Hematopoietic multipotent progenitor cell (in vitro differentiated cells): ENCODE measurements at places on chromosomes 11 and 22. TPM values are rescaled to one million over a fixed set of nuclear protein-coding genes. Genes with fewer than 3 reads are reported as not detected.

CEND1 gene
- total RNA-seq: not detected

FAM227A gene
- 1.3 TPM for total RNA-seq

PTGDR2 gene
- total RNA-seq: 12.4 TPM

NLRP10 gene
- not detected for total RNA-seq

UBE4A gene
- total RNA-seq: 26.4 TPM

MIAT gene
- total RNA-seq: 14.3 TPM

APOL4 gene
- 5.1 TPM for total RNA-seq

HEPN1 gene
- total RNA-seq: not detected

CARNS1 gene
- total RNA-seq: 3.0 TPM

UCP3 gene
- total RNA-seq: 2.4 TPM

PLEKHB1 gene
- total RNA-seq: 6.5 TPM

MS4A3 gene
- 16.7 TPM for total RNA-seq

OR4X1 gene
- not detected for total RNA-seq

KIF18A gene
- total RNA-seq: 2.7 TPM

OR56A1 gene
- total RNA-seq: not detected

EFEMP2 gene
- 13.7 TPM for total RNA-seq

SUSD2 gene
- total RNA-seq: 0.81 TPM

PIH1D2 gene
- 0.54 TPM for total RNA-seq

ZNF143 gene
- total RNA-seq: 38.8 TPM

TMEM191C gene
- 1.6 TPM for total RNA-seq

OR2D2 gene
- 2.4 TPM for total RNA-seq

KRTAP5-7 gene
- 0.27 TPM for total RNA-seq

PDGFD gene
- 8.3 TPM for total RNA-seq

FAM180B gene
- 0.27 TPM for total RNA-seq

FADS2 gene
- 110 TPM for total RNA-seq

ASRGL1 gene
- total RNA-seq: 16.4 TPM

ADM gene
- 3.2 TPM for total RNA-seq

CARD18 gene
- not detected for total RNA-seq

C11orf65 gene
- under 0.01 TPM for total RNA-seq

POTEH gene
- not detected for total RNA-seq

OR9Q2 gene
- total RNA-seq: not detected

OR51B4 gene
- 0.54 TPM for total RNA-seq

SPTY2D1 gene
- total RNA-seq: 20.5 TPM

OR10D3 gene
- total RNA-seq: not detected

DEFB131B gene
- total RNA-seq: not detected

APOA4 gene
- not detected for total RNA-seq

APLP2 gene
- total RNA-seq: 337 TPM

SMIM35 gene
- total RNA-seq: under 0.01 TPM

GAS2 gene
- 4.8 TPM for total RNA-seq

SCUBE2 gene
- total RNA-seq: 0.27 TPM

AMOTL1 gene
- total RNA-seq: 14.3 TPM

P4HA3 gene
- total RNA-seq: 0.27 TPM
